ENCODE measurements at places on chromosomes 5 and 9. TPM values are rescaled to one million over a fixed set of nuclear protein-coding genes. Genes with fewer than 3 reads are reported as not detected.

Gene TIGD6
- total RNA-seq = 5.0 TPM

Gene TAF11L10
- total RNA-seq = not detected

Gene PCDHA10
- total RNA-seq = 0.91 TPM

Gene CDKN2A
- 284 TPM for total RNA-seq

Gene CCDC152
- 16.3 TPM for total RNA-seq

Gene TMEM267
- total RNA-seq = 19.0 TPM

Gene TMEM232
- 2.0 TPM for total RNA-seq

Gene UBAC1
- 19.5 TPM for total RNA-seq

Gene PTGES2
- total RNA-seq = 137 TPM

Gene TRMO
- total RNA-seq = 4.8 TPM

Gene REXO4
- 23.4 TPM for total RNA-seq
